ENCODE measurements at places on chromosomes 1 and 21.

DNA sequence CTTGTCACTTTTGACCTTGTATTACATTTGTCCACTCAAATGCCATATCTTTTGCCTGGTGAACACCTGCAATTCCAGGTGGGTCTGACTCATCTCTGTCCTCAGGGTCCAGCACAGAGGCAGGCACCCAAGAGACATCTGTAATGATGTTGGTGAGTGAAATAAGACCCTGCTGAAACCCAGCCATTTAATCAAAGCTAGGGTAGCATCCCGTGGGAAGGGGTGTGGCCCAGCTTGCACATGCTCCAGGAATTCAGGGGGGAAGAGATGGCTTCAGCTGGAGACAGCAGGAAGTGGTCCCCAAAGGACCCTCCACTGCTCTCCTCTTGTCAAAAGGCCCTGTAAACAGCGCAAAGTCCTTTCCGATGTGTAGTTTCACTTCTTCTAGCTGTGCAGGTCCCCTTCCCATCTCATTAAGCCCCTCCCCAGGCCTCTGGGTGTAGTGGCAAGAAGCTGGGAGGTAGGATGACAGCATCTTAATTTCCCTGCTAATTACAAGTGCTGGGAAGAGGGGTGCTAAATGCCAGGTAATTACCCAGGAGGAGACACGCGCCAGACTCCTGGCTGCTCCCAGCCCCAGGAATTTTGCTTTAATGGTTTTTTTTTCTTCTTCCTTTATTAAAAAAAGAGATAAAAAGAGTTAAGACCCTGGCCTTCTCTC is 54.4 kb upstream of the TRABD2B start:
- no peak for DNase-seq

DNA sequence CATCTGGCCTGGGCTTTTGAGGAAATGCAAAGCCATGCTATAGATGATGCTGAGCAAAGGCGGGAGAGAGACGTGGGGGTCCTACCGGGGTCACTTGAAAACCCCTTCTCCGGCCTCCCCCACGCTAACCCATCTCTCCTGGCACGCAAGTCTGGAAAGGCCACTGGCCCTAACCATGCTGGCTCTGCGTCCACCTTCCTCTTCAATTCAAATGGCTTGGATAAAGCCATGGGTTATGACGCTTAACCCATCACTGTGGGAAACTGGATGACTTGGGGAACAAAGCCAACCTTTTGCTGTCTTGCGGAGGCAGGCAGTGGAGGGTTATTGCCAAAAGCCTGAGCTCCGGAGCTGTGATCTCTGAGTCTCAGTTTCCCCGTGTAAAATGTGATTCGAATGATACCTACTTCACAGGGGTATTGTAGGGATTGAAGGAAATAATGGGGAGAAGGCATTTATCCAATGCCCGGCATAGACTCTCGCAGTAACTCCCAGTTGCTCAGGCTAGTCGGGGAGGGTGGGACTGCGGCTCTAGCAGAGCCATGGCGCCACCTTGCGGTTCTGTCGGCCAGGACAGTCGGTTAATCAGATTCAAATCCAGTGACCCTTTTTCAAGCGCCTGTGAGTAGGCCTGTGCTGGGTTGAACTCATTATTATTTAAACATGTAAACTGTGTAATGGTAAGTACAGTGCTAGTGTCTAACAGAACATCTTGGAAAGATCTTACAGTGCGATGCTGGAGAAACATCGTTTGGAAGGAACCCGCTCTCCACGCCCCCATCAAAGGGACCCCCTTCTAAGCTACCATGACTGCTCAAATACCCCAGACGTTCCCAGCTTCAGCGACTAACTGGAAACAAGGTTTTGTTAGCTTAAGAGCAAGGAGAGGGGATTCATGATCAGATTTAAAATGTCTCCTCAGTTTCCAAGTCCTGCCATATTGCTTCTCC is 20.3 kb downstream of the NEK2 start:
- DNase-seq: peak; percentile 93

- no peak for DNase-seq
Measured at GRCh38 chr1:20061866-20062265, 8.1 kb upstream of the PLA2G5 start.

GRCh38 chr1:157856538-157856937 is 14.9 kb upstream of the CD5L start:
- DNase-seq: no peak

GRCh38 chr1:229006121-229006870 is 264.6 kb upstream of the RAB4A start:
- no peak for DNase-seq

GRCh38 chr1:31704271-31705079 is 658 bp upstream of the COL16A1 start:
- peak; percentile 67 for DNase-seq

- no peak for DNase-seq
Measured at GRCh38 chr1:215865060-215865459, 298.0 kb downstream of the KCTD3 start.

DNA sequence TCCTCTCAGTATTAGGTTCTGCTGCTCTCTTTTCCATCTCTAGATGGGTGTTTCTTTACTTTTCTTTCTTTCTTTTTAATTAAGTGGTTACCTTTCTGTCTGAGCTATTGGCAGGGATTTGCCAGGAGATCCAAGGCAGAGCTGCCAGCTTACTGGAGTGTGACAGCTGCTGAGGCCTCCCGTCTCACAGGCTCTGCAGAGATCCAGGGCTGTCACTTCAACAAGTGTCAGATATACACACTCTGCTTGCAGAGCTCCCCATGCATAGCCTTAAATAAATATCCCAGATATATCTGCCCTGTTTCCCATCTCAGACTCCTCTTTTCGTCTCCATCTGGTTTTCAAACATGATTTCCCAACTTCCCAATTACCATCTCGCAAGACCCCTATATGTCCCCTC is 124.3 kb downstream of the NOS1AP start:
- DNase-seq: no peak

DNA sequence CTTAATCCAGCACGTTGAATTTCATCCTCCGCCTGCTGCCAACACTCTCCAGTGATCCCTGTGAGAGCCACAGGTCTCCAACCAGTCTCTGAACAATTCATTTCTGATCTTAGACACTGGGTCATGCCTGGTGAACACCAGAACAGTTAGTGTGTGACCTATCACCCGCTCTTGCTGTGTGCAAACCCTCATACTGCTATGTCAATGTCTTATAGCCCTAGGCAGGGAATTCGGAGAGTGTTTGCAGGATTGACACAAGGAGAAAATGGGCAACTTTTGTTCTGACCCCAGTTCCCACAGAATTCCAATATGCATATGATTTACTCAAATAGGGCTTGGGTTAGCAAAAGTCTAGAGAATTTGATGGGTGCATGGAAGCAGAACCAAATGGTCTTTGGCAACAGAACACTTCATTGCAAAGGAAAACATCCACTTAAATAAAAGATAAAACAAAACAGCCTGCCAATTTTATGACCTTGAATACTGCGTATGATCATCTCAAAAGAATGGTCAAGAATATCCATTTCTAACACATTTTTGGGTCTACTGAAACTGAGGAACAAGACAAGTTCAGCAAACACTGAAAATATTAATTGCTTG is 23.0 kb upstream of the GUCA2B start:
- no peak for DNase-seq

All from GM03348 (cell line).